Stimulated activated CD4-positive, alpha-beta T cell treated with anti-CD3 and anti-CD28 coated beads, Interleukin-2, amount 100 ng/mL, for 48 hours (primary cell): ENCODE measurements at places on chromosomes 1 and 21.

- DNase-seq = no peak
Observed at GRCh38 chr21:29194847-29195246, 64.4 kb downstream of the MAP3K7CL start.

- no peak for DNase-seq
Observed at GRCh38 chr1:86016076-86016759, 140.4 kb downstream of the COL24A1 start.

- DNase-seq = no peak
Observed at GRCh38 chr1:235357485-235358373, 9.5 kb upstream of the TBCE start.

- no peak for DNase-seq
Observed at GRCh38 chr1:32197837-32198236, 2.6 kb upstream of the CCDC28B start.
